ENCODE measurements at places on chromosomes 7 and 10. TPM values are rescaled to one million over a fixed set of nuclear protein-coding genes. Genes with fewer than 3 reads are reported as not detected.

ADRA2A gene
- polyA plus RNA-seq, result 0.31 TPM

ATP6V0A4 gene
- not detected for polyA plus RNA-seq

CSTF2T gene
- 8.6 TPM for polyA plus RNA-seq

HABP2 gene
- 0.76 TPM for polyA plus RNA-seq

HOXA6 gene
- not detected for polyA plus RNA-seq

GHRHR gene
- not detected for polyA plus RNA-seq

MYO1G gene
- polyA plus RNA-seq, result 3.4 TPM

LIPN gene
- not detected for polyA plus RNA-seq

C10orf53 gene
- polyA plus RNA-seq, result not detected

SHTN1 gene
- 7.4 TPM for polyA plus RNA-seq

HOXA5 gene
- polyA plus RNA-seq, result 7.5 TPM

KLF14 gene
- polyA plus RNA-seq, result not detected

ZNF438 gene
- 5.4 TPM for polyA plus RNA-seq

CCSER2 gene
- polyA plus RNA-seq, result 8.7 TPM

TMEM273 gene
- 6.5 TPM for polyA plus RNA-seq

KNDC1 gene
- polyA plus RNA-seq, result 0.05 TPM

STAG3 gene
- 0.50 TPM for polyA plus RNA-seq

TMEM213 gene
- polyA plus RNA-seq, result not detected
